ENCODE measurements at places on chromosomes 5 and 9.
A peak's percentile ranks its signal among the peaks of the same experiment; 100 is the strongest.

GRCh38 chr9:129875687-129876395 is 40.6 kb downstream of the USP20 start:
- no peak for DNase-seq

DNA sequence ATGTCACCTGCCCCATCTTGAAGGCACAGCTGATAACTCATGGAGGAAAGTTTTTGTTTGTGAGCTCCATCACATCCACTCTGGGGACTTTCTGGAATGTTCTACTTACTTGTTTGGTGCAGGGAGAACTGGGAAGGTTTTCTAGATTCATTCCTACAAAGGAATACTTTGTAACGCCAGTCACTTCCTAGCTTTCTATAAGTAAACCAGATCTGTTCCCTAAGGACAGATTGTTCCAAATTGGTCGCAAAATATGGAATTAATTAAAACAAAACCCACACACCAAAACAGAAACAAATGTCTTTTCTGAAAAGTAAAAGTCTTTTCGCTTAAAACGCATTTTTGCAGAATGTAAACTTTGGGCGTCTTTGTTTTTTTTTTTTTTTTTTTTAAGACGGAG is 167.6 kb downstream of the PDZD2 start:
- no peak for DNase-seq

DNA sequence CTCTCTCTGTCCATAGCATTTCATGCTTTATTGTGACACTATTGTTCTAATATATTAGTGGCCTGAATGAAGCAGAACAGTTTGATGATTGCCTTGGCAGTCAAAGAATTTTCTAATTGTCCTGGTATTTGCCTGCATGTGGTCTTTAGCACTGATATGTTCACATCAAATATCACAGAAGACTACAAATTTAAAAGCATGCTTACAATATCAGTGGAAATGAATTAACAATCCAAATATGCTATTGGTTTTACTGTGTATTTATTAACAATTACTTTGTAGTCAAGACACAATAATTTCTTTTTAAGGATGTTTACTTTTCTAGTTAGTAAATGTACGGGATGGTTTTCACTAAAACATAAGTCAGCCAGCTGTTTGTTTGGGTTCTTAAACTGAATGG is 18.3 kb downstream of the EFNA5 start:
- no peak for DNase-seq

GRCh38 chr5:59768152-59769040 is 125.1 kb downstream of the PDE4D start:
- peak; percentile 75 for DNase-seq

- no peak for DNase-seq
These were observed 14.1 kb downstream of the POLR3G start for GRCh38 chr5:90488791-90489190.

DNA sequence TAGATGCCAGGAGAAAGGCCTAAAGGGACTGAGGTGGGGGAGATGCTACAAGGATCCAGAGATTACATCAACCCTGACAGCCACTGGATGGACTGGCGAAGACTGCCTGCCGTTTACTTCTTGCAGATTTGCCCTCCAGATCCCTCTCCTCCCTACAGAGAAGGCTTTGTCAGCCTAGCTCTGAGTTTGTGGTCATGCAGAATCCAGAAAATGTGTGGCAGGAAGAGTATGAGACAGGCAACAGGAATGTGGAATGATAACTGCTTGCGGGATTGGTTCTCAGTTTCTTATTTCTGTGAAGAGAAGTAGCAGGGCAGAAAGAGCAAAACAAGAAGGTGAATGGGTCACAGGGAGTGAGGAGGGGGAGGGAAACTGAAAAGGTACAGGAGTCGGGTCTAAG is 129.6 kb downstream of the TLE1 start:
- no peak for DNase-seq
